Astrocyte of the spinal cord (primary cell): ENCODE measurements at places on chromosomes 12 and 14.

DNA sequence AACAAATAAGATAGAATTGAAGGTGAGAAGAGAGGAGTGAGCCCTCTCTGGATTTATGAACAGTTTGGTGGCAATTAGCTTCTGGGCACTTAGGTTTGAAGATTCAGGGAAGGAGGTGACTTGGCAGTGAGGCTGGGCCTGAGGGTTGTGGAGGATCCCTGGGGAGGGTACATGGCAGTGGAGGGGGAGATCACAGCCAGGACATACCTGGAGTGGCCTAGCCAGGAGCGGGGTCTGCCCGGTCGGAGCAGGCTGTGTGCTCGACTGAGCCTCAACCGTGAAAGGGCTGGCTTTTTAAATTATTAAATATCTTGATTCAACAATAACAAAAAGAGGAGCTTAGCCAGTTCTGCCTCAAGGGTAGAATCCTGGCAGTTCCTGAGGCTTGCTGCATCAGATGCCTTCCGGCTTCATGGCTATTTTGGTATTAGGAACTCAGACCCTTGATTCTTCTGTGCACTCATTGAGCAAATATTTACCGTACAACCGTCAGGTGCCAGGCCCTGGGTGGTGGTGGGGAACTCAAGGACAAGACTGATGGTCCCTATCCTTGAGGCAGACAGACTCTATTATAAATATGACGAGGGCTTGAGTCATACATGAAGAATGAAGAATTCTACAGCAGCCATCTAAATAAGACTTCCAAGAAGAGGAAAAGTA lies 73.4 kb downstream of the SPTB start:
- peak; percentile 91 for DNase-seq

DNA sequence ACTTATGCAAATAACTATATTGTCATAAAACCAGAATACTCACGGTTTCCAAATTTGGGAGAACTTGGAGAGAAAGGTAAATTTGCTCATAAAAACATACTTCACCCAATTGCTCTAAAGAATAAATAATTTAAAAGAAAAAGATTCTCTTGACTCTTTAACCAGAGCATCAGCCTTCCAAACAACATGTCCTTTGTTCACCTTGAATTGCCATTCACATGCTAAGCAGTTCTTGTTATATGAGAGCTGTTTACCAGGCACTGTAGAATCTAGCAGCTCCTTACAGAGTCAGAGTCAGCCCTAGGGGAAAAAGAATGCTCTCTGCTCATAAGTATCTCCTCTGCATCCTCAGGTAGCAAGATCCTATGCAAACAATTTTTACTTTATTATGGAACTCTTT lies 10.2 kb downstream of the SLCO1A2 start:
- no peak for DNase-seq

DNA sequence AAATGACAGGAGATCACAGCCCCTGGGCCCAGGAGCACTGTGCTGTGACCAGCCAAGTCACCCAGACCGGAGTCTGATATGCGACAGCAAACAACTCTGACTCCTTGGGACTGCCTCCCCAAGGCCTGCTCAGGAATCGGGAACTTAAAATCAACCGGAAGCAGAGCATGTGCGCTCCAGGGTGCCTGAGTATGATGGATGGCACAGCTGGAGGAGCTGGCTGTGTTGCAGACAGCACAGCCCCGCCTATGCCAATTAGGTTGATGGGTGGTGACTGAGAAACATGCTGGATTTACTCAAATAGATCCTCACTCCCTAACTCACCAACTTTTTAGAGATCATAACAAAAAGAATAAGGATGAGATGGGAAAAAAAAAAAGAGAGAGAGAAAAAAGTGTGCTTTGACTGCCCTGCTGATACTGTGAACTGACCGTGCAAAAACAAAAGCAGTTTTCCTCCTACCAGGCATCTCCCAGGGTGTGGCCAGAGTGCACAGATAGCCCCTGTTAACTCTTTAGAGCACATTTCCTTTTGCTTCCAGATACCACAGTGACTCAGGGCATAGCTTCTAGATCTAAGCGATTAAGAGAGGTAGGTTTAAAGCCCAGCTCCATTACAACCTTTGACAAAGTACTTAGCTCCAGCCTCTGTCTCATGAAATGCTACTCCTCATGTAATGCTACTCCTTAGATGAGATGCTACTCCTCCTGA lies 27.4 kb upstream of the STON2 start:
- no peak for DNase-seq

GRCh38 chr14:61752626-61753025 lies 9.6 kb upstream of the SNAPC1 start:
- peak; percentile 32 for DNase-seq

- DNase-seq: peak; percentile 62
These were observed 756 bp downstream of the TULP3 start for GRCh38 chr12:2891240-2892053.

DNA sequence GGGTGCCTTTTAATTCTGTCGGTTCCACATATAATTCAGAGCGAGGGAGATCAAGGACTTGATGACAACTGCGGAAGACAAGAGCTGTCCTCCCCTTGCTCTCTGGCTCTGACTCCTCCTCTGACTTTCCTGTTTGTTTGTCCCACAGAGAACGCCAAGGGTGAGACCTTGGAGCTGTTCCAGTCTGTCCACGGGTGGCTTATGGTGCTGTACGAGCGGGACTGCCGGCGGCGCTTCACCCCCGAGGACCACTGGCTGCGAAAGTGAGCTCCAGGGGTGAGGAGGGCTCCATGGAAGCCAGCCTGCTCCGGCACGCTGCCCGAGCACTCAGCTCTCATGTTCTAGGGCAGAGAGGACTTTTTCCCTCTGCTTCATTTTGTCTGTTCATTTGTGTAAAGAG lies 32.8 kb downstream of the UBE3B start:
- DNase-seq: no peak

DNA sequence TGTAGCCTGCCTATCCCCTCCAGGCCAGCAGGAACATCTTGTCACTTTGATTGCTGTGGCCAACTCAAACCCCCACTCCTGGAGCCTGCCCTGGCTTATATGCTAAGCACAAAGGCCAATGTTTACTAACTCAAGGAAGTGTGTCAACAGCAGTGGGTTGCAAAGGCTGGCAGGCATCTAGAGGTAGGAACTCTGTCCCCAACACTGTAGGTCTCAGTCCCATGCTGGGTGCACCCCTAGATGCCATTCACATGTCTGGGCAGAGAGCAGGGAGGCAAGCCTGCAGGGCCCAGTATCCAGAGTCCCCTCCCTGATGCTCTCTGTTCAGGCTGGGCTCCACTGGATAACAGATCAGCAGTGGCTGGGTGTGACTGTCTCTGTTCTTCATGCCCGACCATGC lies 1.6 kb upstream of the HPD start:
- DNase-seq: no peak

DNA sequence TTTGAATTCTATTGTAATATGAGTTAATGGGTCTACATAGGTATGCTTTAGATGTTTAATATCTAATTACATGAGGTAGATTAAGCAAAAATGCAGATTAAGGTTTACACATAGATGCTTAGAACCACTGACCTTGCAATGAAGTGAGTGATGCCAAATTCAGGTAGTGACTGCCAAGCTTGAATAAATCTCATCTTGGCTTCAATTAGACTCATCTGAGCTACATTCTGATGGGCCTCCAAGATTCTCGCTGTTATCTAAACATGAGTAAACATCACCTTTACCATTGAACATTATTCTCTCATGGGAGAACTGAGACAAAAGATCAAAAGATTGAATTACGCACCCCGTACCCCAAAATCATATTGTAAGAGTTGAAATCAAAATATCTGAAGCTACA lies 68.8 kb upstream of the GNPNAT1 start:
- no peak for DNase-seq

DNA sequence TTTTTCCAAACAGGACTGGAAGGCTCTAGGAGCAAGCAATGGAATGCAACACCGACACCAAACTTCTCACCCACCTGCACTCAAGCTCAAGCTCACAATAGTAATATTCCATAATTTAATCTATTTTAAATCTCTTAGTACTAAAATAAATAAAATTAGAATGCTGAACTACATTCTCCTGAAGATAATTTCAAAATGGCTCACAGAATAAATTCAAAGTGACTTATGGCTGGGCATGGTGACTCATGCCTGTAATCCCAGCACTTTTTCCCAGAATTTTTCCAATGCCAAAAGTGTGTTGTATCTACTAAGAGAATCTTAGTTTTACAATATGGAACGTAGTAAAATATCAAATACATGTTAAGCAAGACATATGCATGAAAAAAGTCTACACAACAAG lies 31.5 kb downstream of the DUSP16 start:
- no peak for DNase-seq

DNA sequence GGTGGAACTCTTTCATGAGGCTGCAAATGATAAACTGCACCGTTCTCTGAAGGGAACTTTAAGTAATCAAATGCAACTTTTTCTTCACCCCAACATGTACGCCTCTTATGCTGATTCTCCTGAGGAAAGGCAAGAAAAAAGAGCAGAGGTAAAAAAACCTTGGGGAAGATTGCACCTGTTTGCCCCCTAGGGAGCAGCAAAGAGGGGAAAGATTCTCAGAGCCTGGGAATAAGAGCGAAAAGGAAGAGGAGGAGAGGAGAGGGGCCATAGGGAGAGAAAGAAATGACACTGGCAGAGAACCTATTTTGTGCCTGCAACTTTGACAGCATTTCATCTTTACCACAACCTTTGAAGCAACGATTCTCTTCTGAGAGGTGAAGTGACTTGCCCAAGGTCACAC lies 254.6 kb downstream of the KSR2 start:
- DNase-seq: no peak

- no peak for DNase-seq
These were observed 8.2 kb downstream of the SPRYD3 start for GRCh38 chr12:53070877-53071492.

DNA sequence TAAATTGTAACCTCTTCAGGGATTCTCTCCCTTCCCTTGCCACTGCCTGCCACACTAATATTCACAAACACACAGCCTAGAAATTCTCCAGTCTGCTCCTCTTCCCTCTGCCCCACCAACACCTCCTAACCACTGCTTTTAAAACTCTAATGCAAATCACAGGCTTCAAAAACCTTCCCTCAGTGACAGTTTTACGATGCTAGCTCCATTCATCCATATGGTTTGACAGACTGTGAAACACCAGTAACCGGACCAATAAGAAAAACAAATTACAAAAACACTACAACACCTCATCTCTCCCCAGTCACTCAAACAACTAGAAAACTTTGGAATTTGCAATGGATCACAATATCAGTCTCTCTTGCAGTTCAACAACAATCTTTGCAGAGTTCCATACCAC lies 5.7 kb downstream of the DPF3 start:
- no peak for DNase-seq

GRCh38 chr12:26233631-26234030 lies 38.3 kb downstream of the SSPN start:
- peak; percentile 45 for DNase-seq

- DNase-seq: peak; percentile 80
These were observed 2.3 kb downstream of the HMGA2 start for GRCh38 chr12:65826353-65827171.

DNA sequence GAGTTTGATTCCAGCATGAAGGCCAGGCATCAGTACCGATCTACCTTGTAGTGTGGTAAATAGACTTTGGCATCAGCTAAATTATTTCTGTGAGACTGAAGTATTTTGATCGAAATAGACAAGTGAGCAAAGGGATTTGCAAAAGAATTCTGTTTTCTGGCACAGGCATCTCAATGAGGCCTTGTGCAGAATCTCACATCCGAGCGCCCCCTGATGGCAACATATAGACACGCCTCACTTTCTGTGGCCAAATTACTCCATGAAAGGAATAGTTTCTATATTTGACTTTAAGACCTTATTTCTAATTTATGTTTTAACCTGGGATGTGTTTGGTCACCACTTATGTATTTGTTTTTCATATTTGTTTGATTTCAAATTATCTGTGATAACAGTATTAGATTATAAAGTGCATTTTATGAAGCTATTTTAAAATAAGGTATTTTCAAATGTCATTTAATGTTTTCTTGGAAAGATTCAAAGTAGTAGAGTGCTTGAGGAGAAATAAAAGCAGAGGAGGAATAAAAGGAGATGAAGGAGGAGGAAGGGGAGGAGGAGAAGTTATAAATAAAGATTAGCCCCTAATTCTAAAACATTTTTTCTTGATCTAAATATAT lies 731.9 kb downstream of the NRXN3 start:
- DNase-seq: peak; percentile 22

GRCh38 chr12:3061501-3062215 lies 15.5 kb upstream of the TSPAN9 start:
- DNase-seq: no peak

GRCh38 chr14:50603565-50603964 lies 43.6 kb downstream of the ATL1 start:
- DNase-seq: no peak

- DNase-seq: no peak
These were observed 147.9 kb upstream of the MYL2 start for GRCh38 chr12:111068290-111068689.

DNA sequence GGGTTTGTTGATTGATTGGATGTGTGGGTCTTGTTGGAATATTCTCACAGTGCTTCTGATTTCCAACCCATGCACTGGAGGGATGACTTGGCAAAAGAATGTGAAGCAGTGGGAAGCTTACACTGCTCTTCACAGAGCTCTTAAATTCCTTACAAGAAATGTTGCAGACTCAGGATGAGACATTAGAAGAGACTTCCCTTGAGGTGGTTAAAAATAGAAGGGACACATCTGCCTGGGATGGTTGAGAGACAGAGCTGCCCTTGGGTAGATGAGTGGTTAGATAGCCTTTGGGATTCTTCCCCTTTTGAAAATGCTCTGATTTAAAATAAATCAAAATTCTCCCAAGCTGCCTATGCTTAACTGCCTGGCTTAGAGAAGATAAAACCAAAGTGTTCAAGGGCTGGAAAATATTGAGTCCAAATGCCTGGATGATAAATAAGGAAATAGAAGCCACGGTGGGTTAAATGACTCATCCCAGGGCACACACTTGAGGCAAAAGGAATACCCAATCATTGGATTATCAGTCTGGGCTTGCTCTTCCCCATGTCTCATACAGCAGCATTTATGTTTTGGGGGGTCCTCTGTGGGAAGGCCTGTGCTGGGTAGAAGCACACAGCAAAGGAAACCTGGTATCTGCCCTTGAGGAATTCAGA lies 264.3 kb downstream of the AKAP6 start:
- peak; percentile 75 for DNase-seq

- peak; percentile 92 for DNase-seq
These were observed 13.1 kb upstream of the TMTC1 start for GRCh38 chr12:29796823-29797263.

DNA sequence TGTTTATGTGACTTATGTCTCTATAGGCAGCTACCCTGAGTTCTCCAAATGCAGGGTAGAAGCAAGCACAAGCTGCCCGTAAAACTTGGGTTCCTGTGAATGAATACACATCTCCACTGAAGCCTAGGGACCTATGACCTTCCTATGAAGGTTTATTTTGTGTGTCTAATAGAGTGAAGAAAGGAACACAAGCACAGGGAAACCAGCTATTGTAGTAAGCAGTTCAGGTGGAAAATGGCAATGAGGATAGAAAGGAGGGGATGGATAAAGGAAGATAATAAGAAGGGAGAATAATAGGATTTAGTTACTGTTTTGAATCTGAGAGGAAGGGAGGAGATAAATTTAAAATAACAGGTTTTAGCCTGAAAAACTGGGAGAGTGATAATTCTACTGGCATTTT lies 2.4 kb downstream of the PFKM start:
- DNase-seq: no peak
